ENCODE measurements at places on chromosomes 6 and 20.

DNA sequence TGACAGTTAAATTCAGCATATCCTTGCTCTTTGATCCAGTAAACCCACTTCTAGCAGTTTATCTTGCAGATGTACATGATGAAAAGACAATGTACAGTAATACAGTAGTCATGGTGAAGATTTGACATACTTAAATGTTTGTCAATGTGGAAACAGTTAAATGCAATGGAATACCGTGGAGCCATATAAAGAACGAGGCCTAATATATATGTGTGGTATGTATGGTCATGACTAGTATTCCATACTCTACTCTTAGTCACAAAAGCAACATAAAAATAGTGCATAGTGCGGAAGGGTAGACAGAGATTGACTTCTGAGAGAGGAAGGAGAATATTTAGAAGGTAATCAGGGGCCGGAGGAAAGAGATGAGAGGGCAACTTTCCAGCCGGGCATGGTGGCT lies 70.7 kb upstream of the ARMC2 start:
- H3K27me3 ChIP-seq = peaks cover 14% of the 10 kb centered on the region
- no peak overlapping the region for H3K4me3 ChIP-seq
- H3K27ac ChIP-seq = no peak overlapping the region
- H3K36me3 ChIP-seq = no peaks in the 10 kb centered on the region
- DNase-seq = no peak
- H3K4me1 ChIP-seq = peaks cover 8% of the 10 kb centered on the region

DNA sequence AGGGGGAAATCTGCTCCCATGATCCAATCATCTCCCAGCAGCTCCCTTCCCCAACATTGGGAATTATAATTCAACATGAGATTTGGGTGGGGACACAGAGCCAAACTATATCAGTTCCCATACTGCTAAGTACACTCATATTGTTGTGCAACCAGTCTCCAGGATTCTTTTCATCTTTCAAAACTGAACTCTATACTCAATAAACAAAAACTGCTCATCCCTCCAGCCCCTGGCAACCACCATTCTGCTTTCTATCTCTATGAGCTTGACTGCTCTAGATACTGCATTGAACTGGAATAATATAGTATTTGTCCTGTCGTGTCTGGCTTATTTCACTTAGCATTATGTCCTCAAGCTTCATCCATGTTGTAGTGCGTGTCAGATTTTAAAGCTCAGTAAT lies 42.9 kb downstream of the STX11 start:
- no peaks in the 10 kb centered on the region for H3K27me3 ChIP-seq
- peaks cover 28% of the 10 kb centered on the region for H3K36me3 ChIP-seq
- H3K27ac ChIP-seq = no peak overlapping the region
- no peak overlapping the region for H3K4me3 ChIP-seq
- no peak for DNase-seq

DNA sequence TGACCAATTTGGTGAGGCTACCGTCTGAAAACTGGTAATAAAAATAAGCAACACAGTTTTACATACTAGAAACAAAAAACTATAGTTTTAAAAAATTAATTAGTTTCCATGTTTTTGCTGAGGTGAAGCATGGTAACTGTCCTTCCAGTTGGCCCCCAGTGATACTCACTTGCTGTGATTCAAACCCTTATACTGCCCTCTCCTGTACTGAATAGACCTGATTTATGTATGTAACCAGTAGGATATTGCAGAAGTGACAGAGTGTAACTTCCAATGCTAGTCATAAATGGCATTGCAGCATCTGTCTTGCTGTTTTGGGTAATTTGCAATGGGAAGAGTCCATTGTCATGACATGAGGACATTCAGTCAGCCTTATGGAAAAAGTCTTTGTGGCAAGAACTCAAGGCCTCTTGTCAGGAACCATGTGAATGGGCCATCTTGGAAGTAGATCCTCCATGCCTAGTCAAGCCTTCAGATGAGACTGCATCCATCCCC lies 8.9 kb upstream of the CHD6 start:
- DNase-seq = no peak
- no peaks in the 10 kb centered on the region for H3K36me3 ChIP-seq
- no peak overlapping the region for H3K4me3 ChIP-seq
- H3K27ac ChIP-seq = no peak overlapping the region
- peaks cover 8% of the 10 kb centered on the region for H3K27me3 ChIP-seq
- H3K4me1 ChIP-seq = no peaks in the 10 kb centered on the region

GRCh38 chr6:134515986-134516385 lies 198.1 kb upstream of the SGK1 start:
- peaks cover 3% of the 10 kb centered on the region for H3K36me3 ChIP-seq
- no peaks in the 10 kb centered on the region for H3K27me3 ChIP-seq
- H3K4me3 ChIP-seq = no peak overlapping the region
- no peak for DNase-seq
- H3K27ac ChIP-seq = no peak overlapping the region
- H3K4me1 ChIP-seq = peaks cover 12% of the 10 kb centered on the region

DNA sequence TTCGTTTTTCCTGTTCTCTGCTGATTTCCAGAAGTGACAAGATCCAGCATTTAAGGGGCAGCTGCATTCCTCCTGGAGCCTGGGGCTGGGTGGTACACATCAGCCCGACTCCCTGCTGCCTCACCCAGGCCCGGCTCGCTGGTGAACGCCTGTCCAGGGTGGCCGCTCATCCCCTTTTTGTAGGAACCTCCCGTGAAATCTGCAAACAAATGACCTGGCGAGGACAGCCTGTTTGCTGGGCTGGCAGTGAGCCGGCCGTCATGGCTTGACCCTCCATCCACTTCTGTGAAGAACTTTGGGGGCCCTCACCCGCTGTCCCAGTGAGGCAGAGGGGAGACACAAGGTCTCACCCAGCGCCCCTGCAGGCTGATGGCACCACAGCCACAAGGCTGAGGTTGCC lies 39.0 kb downstream of the PYGB start:
- H3K27me3 ChIP-seq = no peaks in the 10 kb centered on the region
- H3K4me1 ChIP-seq = no peaks in the 10 kb centered on the region
- DNase-seq = no peak
- no peak overlapping the region for H3K4me3 ChIP-seq
- H3K36me3 ChIP-seq = peaks cover 6% of the 10 kb centered on the region

- peaks cover 3% of the 10 kb centered on the region for H3K27me3 ChIP-seq
- no peak overlapping the region for H3K4me3 ChIP-seq
- DNase-seq = no peak
- no peaks in the 10 kb centered on the region for H3K36me3 ChIP-seq
- H3K27ac ChIP-seq = no peak overlapping the region
Observed at GRCh38 chr6:148776321-148777308, 29.8 kb downstream of the UST start.

- no peak overlapping the region for H3K27ac ChIP-seq
- H3K4me1 ChIP-seq = no peaks in the 10 kb centered on the region
- no peaks in the 10 kb centered on the region for H3K36me3 ChIP-seq
- DNase-seq = no peak
- no peaks in the 10 kb centered on the region for H3K27me3 ChIP-seq
Observed at GRCh38 chr6:47278545-47278944, 31.2 kb downstream of the TNFRSF21 start.
